NCI-H1417 treated with DMSO at 0.1 percent for 48 hours (cell line): ENCODE measurements at places on chromosomes 12 and 14.

DNA sequence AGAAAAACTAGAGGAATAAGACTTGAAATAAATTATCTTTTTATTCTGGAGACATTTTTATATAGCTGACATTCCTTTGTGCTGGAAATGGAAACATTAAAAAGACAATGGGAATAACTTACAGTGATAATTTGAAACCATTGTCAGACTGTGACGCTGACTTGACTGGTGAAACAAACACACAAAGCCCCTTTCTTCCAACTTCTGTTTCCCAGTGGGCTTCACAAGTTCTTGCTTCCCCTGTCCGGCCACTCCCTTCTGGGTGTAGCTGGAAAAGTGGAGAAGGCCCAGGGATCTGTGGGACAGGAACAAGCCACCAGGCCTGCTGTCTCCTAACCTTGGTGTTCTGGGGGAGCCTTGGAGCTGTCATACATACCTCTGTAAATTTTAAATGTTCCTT is 58.8 kb downstream of the PELI2 start:
- DNase-seq: no peak

GRCh38 chr12:18967814-18968213 is 161.7 kb upstream of the PLEKHA5 start:
- no peak for DNase-seq

- DNase-seq: peak; percentile 99
Measured at GRCh38 chr12:110501752-110502738, at the start of the genes RAD9B and VPS29. TSS of gene RAD9B (plus strand) at chr12:110502331. CDS start at chr12:110502338, 7 bp downstream. TSS of gene VPS29 (minus strand) at chr12:110502111. CDS start at chr12:110502051, 60 bp downstream.

GRCh38 chr12:68587448-68587873 is 23.2 kb upstream of the RAP1B start:
- DNase-seq: no peak

DNA sequence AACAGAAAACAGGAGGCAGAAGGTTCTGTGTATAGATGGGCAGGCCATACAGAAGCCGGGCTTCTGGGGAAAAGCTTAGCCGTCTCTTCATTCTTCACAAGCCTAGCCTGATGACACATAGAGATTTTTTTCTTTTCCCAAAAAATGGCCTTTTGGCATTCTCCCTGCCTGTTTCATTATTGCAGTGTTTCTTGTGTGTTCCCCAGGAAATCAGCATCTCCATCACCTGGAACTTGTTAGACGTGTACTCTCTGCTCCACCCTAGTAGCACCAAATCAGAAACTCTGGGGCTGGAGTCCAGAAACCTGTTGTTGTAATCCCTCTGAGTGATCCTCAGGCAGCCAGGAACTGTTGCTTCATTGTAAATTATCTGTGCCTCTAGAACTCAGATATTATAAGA is 388.1 kb downstream of the CCDC91 start:
- no peak for DNase-seq

DNA sequence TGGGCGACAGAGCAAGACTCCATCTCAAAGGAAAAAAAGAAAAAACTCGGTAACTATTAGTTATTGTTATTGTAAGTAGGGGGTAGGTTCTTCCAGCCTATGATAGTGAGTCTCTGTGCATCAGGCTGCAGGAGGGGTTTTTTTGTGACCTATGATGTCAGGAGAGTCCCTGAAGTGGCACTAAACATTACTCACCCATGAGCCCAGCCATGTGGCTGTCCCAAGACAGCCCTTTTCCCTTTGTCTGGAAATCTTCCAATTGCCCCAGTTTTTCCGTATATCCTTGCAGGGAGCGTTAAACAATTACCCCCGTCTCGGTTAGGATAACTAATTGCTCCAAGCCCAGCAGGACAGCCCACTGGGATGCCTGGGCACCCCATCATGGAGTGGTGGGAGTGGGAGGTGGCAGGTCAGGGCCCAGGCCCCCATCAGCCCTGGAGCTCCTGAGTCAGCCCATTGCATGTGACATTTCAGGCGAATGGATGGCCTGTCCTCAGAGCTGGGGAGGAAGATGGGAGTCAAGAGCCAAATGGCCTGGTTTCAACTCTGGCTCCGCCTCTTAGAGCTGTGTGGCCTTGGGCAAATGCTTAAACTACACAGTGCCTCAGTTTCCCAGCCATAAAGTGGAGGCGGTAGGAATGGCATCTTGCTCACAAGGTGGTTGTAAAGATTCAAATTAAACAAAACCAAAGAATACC is 16.4 kb downstream of the PHETA1 start:
- no peak for DNase-seq

- DNase-seq: no peak
Measured at GRCh38 chr14:22184157-22184829, 404.7 kb downstream of the DAD1 start.

GRCh38 chr12:116737774-116738657 is at the start of the genes RNFT2 and SPRING1:
TSS of gene RNFT2 (plus strand) at chr12:116738315. CDS start at chr12:116740498, 2,183 bp downstream.
TSS of gene SPRING1 (minus strand) at chr12:116738069. CDS start at chr12:116737900, 169 bp downstream.
- DNase-seq: peak; percentile 98

- DNase-seq: peak; percentile 66
Measured at GRCh38 chr12:58346032-58346632, 404.8 kb downstream of the ATP23 start.

- no peak for DNase-seq
Measured at GRCh38 chr12:67661311-67662021, 12.9 kb downstream of the DYRK2 start.

- no peak for DNase-seq
Measured at GRCh38 chr14:70935135-70935534, 27.9 kb downstream of the PCNX1 start.

DNA sequence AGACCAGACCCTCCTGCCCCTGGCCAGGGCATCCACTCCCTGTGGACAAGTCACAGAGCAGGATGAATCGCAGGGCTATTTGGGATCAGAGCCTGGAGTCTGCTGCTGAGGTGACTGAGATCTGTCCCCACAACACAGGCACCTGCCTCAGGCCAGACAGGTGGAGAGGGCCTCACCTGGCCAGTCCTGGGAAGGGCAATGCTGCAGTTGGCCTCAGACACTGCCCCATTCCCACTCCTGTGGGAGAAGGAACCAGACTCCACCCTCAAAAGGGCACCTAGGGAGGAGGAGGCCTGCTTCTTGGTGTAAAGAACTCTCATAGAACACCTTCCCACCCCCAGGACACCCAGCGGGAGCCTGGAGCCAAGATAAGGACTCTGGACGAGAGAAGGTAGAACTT is 48.3 kb upstream of the PLEKHG6 start:
- DNase-seq: no peak

- no peak for DNase-seq
Measured at GRCh38 chr12:55724226-55724939, 4.2 kb downstream of the RDH5 start.

GRCh38 chr12:22116376-22116775 is 70.4 kb downstream of the CMAS start:
- DNase-seq: no peak

GRCh38 chr12:9169979-9170634 is 38.1 kb downstream of the PZP start:
- no peak for DNase-seq

GRCh38 chr12:110536834-110537604 is 34.9 kb downstream of the RAD9B start:
- DNase-seq: no peak

GRCh38 chr14:90607141-90607540 is 209.1 kb downstream of the TTC7B start:
- DNase-seq: no peak

- DNase-seq: no peak
Measured at GRCh38 chr12:67056329-67056728, 212.8 kb upstream of the CAND1 start.

DNA sequence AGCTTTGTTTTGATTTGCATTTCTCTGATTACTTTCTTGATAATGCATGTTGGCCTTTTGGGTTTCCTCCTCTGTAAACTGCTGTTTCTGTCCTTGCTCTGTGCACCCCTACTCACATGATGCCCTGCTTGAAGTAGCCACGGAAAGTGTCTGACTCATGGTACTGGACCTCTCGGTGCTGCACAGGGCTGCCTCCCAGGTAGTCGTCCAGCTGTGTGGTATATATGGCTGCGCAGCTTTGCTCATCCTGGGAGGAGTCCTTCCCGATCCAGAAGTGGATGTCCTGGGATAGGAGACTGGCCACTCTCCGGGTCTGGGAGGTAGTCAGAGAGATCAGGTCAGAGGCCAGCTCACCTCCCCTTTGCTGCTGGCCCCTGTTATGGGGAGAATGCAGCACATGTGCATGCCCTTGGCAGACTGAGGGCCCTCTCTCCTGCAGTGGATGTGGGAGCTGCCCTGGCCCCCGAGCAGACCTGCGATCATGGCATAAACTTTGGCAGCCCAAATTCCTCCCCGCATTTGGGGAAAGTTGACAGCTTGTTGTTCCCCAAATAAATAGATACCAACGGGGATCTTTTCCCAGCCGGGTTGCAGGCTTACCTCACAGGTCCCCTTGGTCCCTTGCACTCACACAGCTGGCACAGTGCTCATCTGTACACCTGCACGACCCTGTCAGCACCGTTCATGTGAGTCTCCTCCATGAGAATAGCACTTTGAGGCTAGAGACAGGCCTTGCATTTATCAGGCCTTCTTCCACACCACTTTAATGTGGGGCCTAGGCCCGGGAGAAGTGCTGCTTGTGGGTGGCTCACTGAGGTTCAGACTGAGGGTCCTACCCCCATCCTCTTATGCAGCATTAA is 5.2 kb downstream of the AVIL start:
- DNase-seq: no peak

DNA sequence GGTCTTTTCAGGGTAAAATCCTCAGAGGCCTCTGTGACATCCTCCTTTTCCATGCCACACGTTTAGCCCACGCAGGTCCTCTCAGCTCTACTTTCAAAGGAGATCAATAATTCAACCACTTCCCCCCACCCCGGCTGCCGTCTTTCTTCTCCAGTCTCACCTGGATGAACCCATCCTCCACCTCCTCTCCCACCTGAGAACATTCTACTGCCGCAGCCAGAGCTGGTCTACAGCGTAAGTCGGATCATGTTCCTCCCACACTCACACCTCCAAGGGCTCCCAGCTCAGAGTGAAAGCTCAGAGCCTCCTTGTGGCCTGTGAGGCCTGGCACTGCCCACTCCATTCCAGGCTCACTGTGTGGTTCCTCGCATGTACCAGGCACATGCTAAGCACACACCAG is 246.6 kb downstream of the CHST11 start:
- DNase-seq: no peak

- DNase-seq: no peak
Measured at GRCh38 chr12:125186471-125187147, 121.4 kb downstream of the AACS start.

- no peak for DNase-seq
Measured at GRCh38 chr12:124963211-124963610, 25.7 kb downstream of the DHX37 start.

- DNase-seq: no peak
Measured at GRCh38 chr12:7117670-7118069, 8.7 kb upstream of the C1RL start.

GRCh38 chr12:125889742-125890141 is 824.5 kb downstream of the AACS start:
- no peak for DNase-seq

GRCh38 chr14:33932576-33933345 is 18.1 kb downstream of the EGLN3 start:
- DNase-seq: no peak

- no peak for DNase-seq
Measured at GRCh38 chr12:131122631-131123030, 168.9 kb downstream of the ADGRD1 start.

- no peak for DNase-seq
Measured at GRCh38 chr14:103256406-103256805, 77.6 kb upstream of the EIF5 start.

- no peak for DNase-seq
Measured at GRCh38 chr12:112419297-112420133, 768 bp downstream of the PTPN11 start.

DNA sequence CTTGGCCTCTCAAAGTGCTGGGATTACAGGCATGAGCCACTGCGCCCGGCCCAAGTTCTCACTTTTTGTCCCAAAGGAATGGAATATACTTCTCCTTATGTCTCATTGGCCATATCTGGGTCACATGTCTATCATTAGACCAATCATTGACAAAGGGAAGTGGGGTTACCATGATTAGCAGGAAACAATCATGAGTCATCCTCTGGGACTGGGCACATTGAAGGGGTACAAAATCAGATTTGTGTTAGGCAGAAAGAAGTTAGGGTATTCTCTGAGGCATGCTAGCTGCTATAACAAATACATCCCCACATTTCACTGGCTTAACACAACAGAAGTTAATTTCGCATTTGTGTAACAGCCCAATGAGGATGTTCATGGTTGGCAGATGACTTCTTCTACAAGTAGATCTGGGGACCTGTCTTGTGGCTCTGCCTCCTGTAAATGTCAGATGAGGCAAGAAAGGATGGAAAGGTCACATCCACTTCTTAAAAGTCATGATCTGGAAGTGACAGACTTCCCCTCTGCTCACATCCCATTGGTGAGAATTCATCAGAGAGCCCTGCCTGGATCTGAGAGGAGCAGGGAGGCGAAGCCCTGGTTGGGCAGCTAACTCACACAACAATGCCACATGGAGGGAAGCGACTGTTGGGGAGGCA is 3.1 kb downstream of the CCDC63 start:
- DNase-seq: no peak

GRCh38 chr14:21771671-21772070 is 98.1 kb upstream of the OR4E1 start:
- no peak for DNase-seq

DNA sequence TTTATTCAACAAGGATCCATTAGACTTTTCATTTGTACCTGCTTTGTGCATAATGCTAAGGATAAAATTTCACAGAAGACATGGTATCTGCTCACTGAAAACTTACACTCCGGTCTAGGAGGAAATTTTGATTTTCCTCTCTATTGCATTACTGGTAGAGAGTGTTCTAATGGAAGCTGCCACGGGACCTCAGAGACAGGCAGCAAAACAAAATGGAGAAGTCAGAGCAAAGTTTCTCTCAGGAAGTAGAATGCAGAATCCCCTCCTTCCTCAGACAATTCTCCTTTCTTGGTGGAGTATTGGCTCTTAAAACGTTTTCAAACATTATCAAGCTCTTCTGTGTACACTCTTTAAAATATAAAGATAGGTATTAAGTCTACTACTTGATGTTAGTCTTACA is 12.3 kb downstream of the CLEC2B start:
- no peak for DNase-seq

DNA sequence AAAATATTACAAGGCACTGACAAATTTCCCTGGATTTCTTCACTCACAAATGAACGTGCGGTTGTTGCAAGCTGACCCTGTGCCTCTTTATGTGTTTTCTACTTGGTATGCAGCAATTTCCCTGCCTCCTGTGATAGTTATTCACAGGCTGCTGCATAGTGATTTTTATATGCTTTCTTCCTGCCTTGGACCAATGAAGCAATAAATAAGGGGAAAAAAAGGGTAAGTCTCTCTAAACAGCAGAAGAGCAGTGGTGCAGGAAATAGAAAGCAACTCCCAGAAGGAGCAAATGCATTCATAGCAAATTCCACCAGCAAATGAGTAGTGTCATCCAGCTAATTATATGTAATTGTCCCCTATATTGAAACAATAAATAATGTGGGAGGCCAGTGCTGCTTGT is 737.9 kb downstream of the GALC start:
- no peak for DNase-seq
